ENCODE measurements at places on chromosomes 7 and 10.
A peak's percentile ranks its signal among the peaks of the same experiment; 100 is the strongest.

- DNase-seq = no peak
Measured at GRCh38 chr7:127754457-127754856, 102.5 kb downstream of the SND1 start.

GRCh38 chr10:1396297-1396635 lies 340.1 kb downstream of the WDR37 start:
- no peak for DNase-seq

DNA sequence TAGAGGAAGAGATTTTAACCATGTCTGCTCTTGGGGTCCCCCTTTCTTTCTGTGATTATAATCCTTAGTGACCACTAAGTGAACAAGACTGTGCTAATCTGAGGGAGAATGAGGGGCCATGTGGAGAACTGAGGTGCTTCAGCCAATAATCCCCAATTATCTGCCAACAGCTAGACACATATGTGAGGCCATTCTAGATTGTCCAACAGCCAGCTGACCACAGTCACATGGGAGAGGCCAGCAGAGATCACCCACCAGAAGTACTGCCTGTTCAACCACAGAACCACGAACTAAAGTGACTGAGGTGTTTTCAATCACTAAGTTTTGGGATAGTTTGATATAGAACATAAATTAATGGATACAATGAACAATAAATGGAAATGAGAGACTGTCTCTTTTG lies 74.3 kb downstream of the SEMA3E start:
- DNase-seq = no peak

DNA sequence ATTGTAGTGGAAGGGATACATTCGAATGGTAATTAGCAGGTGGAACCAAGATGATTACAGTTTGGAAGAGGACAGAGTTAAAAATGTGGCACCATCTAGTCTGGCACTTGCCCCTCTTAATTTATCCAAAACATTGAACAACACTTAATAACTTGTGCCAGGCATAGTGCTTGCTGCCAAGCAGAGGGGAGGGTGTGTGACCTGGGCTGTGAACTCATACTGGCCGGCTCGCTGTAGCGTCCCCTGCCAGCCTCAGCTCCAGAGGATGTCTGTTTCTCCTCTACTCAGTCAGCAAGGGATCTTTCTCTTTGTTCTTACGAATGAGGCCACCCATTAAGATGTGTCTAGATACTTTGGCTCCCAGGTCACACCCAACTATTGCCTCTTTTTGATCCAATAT lies 179.4 kb upstream of the INHBA start:
- no peak for DNase-seq

DNA sequence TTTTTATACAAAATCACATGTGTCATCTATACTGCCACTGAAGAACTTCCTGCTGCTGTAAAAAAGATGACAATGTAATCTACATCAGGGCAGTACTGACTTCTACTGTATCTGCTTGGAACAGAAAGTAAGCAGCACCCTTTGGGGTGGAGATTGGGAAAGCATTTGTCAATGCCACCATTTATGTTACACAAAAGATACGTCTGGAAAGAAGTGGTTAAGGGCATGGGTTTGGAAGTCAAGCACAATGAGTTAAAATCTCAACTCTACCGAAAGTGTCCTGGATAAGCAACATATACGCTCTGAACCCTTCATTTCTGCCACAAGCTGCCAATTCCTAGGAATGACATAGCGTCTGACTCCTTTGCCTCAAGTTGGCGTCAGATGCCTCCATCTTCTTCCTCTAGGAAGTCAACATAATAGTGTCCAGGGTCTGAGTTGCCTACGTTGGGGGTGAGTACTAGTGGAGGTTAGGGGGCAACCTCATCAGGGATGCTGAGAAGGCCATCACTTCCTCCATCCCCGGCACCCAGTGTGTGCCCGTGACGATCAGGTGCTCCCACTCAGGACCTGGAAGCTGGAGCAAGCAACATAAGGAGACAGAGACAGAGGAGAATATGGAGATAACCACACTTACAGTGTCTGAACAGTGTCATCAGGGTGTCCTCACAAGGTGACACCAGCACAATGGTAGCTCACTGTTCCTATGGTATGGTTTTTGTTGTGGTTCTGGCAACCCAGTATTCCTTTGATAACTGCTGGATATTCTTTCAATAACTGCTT lies 58.3 kb downstream of the SGMS1 start:
- no peak for DNase-seq

- no peak for DNase-seq
Measured at GRCh38 chr7:90736968-90737939, 141.1 kb downstream of the CDK14 start.

DNA sequence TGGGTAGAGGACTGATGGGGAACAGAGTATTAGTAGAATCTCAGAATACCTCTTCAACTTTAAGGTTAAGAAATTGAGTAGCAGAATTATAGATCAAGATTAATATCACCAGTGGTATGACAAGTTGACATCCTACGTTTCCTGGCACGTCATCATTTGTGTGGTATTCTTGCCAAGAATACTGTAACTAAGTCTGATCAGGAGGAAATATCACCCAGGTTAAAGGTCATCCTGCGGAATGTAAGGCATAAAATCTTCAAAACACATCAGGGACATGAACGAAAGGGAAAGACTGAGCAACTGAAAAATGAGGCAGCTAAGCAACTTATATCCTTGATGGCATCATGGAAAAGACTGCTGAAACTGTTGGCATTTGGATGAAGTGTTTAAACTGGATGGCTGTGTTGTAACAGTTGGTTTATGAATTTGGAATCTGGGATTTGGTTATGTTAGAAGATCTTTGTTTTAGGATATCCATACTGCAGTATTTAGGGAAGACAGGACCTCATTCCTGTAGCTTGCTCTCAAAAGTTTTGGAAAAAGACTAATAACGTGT lies 86.1 kb downstream of the TRIM24 start:
- no peak for DNase-seq

- DNase-seq = no peak
Measured at GRCh38 chr7:28890137-28890536, 68.0 kb downstream of the TRIL start.

- no peak for DNase-seq
Measured at GRCh38 chr10:62652114-62652513, 152.4 kb upstream of the ADO start.

- no peak for DNase-seq
Measured at GRCh38 chr10:63763744-63764143, 242.5 kb downstream of the REEP3 start.

DNA sequence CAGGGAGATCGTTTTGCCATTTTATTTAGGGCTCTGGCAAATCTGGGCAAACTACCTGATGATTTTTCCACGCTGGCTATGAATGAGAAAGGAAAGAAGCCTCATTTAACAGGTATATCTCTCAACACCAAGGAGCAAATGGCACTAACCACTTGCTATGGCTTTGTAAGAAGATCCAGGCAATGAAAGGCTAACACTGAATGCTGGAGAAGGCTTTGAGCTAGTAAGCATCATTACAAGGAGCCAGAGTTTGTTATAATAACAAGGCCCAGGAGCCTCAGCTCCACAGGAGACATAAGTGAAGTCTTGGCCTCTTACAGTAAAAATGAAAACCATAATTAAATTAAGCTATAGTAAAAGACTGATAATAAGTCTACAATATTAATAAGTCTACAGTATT lies 123.1 kb downstream of the CNOT4 start:
- no peak for DNase-seq

- no peak for DNase-seq
Measured at GRCh38 chr10:29039091-29039490, 249.8 kb upstream of the LYZL1 start.

GRCh38 chr7:45015313-45015712 lies 15.3 kb downstream of the CCM2 start:
- no peak for DNase-seq

DNA sequence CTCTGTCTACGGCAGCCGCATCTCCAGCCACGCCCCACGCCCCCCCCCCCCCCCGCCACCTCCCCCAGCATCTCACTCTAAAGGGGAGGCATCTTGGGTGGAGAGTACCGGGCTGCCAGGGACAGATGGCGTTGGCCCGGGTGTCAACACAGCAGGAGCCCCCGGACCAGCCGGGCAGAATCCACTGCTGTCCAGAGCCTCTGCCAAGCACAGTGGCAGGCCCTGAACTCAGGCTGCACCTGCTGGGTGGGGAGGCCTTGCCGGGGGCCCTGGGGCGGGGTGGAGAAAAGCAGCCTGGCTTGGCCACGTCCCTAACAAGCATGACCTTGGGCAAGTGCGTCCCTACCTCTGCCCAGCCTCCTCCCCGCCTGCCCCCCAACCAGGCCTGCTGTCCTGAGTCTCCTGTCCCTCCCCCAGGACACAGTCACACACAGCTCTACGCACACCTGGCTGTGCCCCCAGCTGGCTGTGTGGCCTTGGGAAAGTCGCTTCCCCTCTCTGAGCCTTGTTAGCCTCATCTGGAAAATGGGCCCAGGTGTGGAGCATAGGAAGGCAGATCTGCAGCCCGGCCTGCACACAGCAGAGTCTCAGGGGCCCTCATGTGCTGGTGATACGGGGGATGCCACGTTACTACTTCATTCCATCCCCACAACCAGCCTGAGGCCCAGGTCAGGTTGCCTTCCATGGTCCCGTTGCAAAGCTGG lies 45.2 kb downstream of the MICALL2 start:
- DNase-seq = no peak

GRCh38 chr7:108234971-108235450 lies 104.8 kb upstream of the LAMB4 start:
- no peak for DNase-seq

- DNase-seq = peak; percentile 49
Measured at GRCh38 chr7:148242294-148242821, 348.2 kb upstream of the C7orf33 start.

GRCh38 chr10:21099291-21100062 lies 202.4 kb upstream of the NEBL start:
- DNase-seq = no peak

- DNase-seq = no peak
Measured at GRCh38 chr10:76041551-76041950, 610.1 kb downstream of the LRMDA start.

DNA sequence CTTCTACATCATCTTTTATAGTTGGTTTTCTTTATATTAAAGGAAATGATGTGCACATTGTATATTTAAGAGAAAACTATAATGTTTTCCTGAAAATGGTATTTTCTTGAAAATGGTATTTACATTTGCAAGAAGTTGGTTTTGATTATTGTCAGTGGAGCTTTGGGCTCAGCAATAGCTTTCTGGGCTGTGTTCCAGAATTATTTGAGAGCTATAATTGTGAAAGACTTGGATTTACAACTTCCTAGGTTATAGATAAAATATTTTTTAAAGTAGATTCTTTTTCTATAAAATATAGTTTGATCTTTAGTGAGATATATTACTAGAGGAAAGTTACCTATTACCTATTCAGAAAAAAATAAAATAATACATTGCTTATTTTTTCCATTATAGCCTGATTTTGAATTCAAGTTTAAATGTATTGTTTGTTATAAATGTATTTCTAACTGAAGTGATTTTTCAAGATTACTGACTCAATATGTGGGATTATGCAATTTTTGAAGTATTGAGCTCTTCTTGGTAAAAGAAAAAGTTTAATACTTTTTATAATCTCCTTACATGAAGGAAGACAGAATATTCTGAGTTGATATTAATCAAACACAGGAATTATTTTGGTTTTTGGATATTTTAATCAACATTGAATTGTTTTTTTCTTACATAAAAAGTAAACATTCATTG lies 20.2 kb downstream of the GNAI1 start:
- DNase-seq = no peak

- DNase-seq = no peak
Measured at GRCh38 chr7:915291-916218, 38.9 kb downstream of the ADAP1 start.

DNA sequence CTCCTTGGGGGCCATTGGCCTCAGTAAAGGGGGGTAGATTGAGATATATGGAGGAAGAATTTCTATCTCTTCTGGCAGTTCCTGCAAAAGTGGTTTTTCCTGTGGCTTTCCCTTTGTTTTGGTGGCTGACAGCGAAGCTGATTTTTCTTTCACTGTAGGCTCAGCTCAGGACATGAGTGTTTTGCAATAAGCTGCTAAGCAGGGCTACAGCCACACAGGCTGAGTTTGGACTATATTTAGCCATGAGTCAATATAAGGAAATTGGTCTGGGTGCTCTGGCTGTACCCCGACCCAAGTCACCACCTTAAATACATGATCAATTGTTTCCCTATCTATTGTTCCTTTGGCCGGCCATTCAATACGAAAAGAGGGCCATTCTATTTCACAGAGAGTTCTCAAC lies 212.7 kb upstream of the KCND2 start:
- DNase-seq = no peak

GRCh38 chr10:44956717-44957706 lies 2.6 kb upstream of the RASSF4 start:
- no peak for DNase-seq

DNA sequence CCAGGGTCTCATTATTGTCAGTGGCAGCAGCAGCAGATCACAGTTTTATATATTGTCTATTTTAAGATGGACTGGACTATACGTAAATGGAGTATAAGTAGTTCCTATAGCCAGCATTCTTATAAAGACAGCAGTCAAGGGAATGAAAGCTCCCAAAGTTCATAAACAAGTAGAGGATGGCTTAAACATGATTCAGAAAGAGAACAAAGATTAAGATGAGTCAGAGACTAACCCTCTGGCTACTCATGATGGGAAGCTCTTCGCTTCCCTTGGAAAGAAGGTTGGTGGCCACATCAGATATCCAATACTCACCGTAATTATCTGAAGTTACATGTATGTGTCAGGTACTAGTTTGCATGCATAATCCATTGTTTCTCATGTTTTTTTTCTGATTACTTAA lies 277.0 kb downstream of the INHBA start:
- no peak for DNase-seq

DNA sequence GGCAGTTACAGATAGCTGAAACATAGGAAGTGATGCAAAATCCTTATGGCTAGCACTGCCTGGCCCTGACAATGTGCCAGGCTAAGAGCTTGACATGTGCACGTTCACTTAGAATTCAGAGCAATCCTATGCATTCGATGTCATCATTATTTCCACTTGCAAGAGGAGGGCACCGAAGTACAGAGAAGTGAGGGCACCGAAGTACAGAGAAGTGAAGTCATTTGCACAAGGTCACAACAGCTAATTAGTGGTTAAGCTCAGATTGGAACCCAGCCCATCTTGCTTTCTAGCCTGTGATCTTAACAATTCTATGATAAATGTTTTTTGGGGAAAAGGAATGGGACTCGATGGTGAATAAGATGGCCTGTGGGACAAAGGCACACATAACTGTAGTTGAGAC lies 73.4 kb downstream of the ARHGAP22 start:
- no peak for DNase-seq

GRCh38 chr10:133201151-133201947 lies 28.7 kb upstream of the UTF1 start:
- no peak for DNase-seq

DNA sequence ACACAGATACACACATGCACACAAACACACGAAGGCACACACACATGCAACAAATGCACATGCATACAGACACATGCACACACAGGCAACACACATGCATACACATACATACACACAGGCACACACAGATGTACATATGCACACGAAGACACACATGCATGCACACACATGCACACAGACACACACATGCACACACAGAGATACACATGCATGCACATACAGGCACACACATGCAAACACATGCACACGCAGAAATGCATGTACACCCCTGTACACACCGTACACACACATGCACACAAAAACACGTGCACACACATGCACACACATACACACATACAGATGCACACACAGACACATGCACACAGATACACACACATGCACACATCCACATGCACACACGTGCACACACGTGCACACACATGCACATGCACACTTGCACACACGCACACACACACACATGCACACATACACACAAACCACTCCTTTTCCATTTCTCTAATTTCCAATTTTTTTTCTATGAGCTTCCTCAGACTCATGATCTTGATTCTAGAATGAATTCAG lies 63.3 kb upstream of the CCZ1B start:
- no peak for DNase-seq

GRCh38 chr10:86972613-86973380 lies 4.5 kb downstream of the ADIRF start:
- DNase-seq = no peak

Data from thyroid gland (tissue), 4 donors.